Sciatic nerve (tissue), 2 donors: ENCODE measurements at places on chromosomes 1 and 21. TPM values are rescaled to one million over a fixed set of nuclear protein-coding genes. Genes with fewer than 3 reads are reported as not detected.

DNA sequence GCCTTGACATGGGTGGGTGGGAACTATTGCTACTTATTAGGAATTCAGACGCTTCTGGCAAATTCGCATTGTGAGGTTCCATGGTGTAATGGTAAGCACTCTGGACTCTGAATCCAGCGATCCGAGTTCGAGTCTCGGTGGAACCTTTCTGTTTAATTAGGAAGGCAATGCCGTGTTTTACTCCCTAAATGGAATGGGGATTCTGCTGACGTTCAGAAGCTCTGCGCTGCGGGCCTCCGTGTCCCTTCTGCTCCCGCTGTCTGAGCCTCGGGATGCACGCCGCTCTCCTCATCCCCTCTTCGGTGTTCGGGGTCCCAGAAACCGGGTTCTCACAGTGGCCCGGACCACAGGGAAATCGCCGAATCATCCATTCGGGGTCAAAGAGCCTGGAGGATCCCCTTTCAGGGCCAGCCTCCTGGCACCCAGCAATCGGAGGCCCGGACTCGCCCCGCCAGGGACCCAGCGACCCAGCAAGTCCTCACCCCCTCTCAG is 280.3 kb downstream of the FAM72C start:
- DNase-seq = no peak

DNA sequence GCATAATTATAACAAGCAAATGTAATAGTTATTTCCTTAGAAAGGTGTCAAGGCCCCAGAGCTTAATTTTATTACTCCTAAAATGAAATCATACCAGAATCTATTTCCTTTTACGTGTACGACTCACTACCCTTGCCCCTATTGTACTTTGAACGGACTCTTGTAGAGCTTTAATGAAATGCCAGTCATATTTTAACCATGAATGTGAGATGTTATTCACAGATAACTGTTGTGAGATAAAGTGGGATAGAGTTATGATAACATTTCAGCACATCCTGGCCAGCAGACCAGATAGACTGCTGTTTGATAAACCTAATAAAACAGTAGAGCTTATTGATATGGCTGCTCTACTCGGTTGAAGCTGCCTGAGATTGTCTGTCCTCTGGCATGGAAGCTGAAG is 500.8 kb upstream of the PBX1 start:
- no peak for DNase-seq

GRCh38 chr1:81208441-81208840 is 592.3 kb upstream of the ADGRL2 start:
- no peak for DNase-seq

DNA sequence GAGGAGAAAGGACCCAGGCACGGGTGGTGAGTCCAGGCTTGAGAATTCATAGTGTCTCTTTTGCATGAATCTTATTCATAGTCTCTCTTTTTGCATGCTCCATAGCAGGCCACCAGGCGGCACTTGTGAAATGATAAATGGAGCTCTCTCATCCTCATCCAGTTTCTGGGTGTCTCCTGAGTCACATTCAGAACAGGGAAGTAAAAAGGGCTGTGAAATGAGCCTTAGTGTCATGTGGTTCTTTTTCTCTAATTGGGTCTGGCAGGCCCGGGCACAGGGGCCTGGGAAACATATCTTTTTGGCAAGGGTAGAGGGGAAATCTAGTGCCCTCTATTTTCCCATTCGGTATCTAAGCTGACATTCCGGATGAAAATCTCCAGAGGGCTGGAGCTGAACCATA is 19.1 kb upstream of the NCF2 start:
- peak; percentile 78 for DNase-seq

The DENND2D gene
- total RNA-seq = 14.6 TPM

The RHEX gene
- total RNA-seq = 1.2 TPM

DNA sequence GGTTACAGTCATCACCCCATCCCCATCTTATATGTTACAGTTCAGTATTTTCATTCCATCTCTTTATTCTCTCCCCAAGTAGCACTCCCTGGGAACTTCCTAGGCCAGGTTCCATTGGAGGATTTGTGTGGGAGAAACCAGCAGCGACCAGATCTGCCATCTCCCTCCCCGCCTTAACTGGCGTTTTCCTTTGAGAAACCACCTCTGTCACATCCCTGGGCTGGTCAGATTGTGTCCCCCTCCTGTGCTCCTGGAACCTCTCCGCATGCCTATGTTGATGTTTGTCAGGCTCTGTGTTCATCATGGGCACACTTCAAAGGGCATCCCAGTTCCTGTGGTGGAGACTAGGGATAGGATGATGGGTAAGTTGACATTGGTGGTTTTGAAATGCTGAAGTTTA is 126.4 kb downstream of the KIAA0319L start:
- no peak for DNase-seq

GRCh38 chr1:154430903-154431302 is 25.8 kb downstream of the IL6R start:
- no peak for DNase-seq

The HSF2BP gene
- 1.8 TPM for total RNA-seq

DNA sequence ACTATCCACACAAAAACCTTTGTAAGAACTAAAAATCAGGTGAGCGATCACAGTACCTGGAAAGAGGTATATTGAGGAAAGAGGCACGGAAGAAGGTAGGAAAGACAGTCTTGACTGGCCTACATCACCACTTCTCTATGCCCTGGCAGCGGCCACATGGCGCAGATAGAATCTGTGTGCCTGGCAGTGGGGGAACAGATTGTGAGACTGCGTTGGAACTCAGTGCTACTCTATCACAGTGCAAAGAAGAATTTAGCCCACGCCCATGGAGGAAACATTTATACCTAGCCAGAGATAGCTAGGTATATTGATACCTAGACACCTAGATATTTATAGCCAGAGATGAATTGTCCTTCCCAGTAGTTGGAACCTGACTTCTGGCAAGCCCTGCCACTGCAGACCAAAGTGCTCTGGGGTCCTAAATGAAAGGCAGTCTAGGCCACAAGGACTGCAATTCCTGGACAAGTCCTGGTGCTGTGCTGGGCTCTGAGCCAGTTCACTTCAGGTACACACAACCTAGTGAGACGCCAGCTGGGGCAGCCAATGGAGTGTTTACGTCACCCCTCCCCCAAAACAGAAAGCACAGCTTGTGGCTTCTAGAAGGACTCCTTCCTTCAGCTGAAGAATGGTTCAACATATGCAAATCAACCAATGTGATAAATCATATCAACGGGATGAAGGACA is 51.9 kb downstream of the DHX9 start:
- DNase-seq = no peak

The LORICRIN gene
- total RNA-seq = not detected

The GJC2 gene
- 10.5 TPM for total RNA-seq

DNA sequence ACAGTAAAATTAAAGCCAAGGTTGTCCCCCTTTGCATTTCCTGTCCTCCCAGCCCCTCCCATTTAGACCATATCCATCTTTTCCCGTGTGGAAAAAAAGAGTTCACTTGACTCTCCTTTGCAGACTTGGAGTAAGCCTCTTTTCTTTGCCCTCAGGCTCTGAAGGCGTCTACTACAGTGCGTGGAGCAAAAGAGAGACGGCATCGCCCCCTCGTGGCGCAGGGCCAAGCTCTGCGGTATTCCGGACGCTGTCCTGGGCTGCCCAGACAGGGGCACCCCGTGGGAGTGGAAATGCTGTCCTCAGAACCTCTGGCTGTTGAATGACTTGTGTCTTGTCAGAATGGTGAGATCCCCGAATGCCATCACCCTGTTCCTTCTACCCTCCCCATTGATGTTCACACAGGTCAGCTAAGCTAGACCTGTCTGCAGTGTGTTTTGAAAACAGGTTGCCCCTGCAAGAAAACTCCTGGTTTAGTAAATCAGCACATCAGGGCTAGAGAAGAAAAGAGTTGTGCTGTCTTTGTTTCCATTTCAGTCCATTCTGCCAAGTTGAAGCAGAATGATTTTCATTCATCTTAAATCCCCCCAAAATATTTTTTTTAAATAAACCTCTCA is 12.3 kb upstream of the GJA8 start:
- peak; percentile 79 for DNase-seq

The MLLT11 gene
- 2.5 TPM for total RNA-seq

DNA sequence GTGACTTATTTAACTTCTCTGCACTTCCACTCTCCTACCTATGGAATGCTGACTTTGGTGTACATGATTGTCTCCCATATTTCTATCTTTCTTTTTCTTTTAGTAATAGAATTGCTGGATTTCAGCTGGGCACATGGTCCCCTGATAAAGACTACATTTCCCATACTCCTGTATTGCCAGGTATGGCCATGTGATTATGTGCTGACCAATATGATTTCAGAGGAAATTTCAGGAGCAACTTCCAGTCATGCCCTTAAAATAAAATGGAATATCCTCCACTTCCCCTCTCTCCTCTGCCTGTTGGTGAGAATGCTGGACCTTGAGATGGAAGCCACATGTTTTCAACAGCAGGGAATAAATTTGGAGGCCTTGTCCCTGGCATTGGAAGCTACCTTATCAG is 130.7 kb upstream of the IGSF21 start:
- DNase-seq = no peak

GRCh38 chr1:247294282-247294681 is 37.4 kb downstream of the ZNF496 start:
- DNase-seq = no peak

DNA sequence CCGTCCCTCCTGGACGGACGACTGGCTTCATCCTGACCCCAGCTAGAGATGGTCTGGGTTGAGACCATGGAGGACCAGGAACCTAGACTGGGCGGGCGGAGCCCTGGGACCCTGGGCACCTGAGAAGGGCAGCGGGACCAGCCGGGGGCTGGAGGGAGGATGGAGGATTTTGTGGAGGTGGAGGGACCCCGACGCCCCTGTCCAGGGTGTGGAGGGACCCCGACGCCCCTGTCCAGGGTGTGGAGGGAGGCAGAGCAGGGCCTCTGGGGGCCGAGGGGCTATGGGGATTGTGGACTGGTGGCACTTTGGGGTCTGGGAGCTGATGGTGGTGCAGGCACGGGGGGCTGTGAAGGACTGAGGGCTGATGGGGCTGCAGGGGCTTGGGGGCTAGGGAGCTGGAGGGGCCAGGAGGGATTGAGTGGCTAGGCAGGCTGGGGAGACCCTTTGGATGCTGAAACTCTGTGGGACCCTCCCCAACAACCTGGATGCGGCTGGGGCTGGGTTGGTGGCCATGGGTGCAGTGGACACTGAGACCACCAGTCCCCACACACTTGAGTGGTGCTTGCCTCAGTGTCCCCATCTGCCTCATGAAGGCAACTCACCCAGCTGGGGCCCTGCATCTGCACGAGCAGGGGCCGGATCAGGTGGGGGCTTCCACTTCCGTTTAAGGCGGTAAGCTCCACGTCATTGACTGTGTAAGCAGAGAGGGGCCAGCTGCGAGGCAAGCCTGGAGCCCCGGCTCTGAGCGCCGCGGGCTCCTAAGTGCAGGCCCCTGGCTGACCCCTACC is 7.4 kb downstream of the GJC2 start:
- no peak for DNase-seq
